ENCODE measurements at places on chromosomes 6 and 20. TPM values are rescaled to one million over a fixed set of nuclear protein-coding genes. Genes with fewer than 3 reads are reported as not detected.

- no peak for DNase-seq
These were observed 463.7 kb downstream of the EPM2A start for GRCh38 chr6:145271577-145271976.

- no peak for DNase-seq
These were observed 268.8 kb upstream of the PRDM1 start for GRCh38 chr6:105817370-105817769.

- no peak for DNase-seq
These were observed 223.5 kb upstream of the PCSK2 start for GRCh38 chr20:17003170-17003870.

The MAP1LC3A gene
- 97.0 TPM for total RNA-seq

- no peak for DNase-seq
These were observed 39.2 kb downstream of the TRIM27 start for GRCh38 chr6:28884423-28885131.

DNA sequence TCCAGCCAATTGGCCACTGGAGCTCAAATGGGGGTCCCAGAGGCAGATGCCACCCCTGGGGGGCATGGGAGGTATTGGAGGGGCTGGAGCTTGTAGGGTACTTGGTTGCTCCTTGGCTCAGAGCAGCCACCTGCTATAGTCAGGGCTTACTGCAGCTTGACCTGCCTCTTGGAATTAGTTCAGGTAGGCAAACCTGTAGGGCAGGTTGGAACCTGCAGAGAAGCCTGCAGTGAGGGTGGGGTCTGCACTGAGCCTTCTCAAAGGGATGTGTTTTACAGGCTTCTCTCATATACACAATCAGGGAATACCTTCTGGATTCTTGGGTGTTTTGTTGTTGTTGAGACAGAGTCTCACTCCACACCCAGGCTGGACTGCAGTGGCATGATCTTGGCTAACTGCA, 94.2 kb upstream of the MYL9 start:
- no peak for DNase-seq

Measured in glomerular endothelial cell (primary cell).